ENCODE measurements at places on chromosomes 1 and 21. TPM values are rescaled to one million over a fixed set of nuclear protein-coding genes. Genes with fewer than 3 reads are reported as not detected.

DNA sequence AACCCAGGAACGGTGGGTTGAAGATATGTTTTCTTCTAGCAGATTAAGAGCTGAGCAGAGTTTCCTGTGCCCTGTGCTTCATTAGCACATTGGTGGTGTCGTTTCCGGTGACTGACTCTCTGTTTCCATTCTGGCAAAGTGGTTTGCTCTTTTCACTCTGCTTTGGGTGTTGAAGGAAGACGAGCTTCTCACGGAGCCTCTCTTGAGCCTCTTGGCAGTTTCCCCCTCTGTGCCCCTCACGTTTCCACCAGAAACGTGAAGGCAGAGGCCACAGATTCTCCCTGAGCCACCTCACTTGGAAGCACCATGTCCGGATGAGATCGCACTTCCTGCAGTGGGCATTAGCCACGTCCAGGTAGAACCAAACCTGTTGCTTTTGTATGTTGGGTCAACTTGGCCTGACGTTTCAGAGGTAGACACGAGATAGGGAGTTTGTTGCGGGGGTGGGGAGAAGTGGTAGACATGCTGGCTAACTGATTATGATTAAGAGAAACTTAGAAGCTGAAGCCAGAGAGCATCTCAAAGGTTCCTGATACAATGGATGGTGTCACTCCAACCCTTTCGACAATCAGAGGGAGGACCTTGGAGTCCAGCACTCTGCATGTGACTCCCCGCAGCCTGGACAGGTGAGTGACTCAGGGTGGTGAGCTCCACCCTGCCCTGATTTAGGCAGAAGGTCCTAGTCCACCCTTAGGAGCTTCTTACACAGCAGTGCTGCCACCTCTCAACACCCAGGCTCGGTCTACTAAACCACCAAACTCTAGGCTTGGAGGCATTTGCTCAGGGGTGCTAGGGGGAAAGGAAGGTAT is at the start of gene LAX1:
TSS of gene LAX1 (plus strand) at position 155 of the 809 bp plus-strand sequence. CDS start at position 538, 383 bp downstream.
- no peak within 1 kb of the TSS for H3K27ac ChIP-seq
- H3K27me3 ChIP-seq, result no peaks in the 10 kb centered on the region
- H3K4me1 ChIP-seq, result peaks cover 16% of the 10 kb centered on the region
- no peak for DNase-seq
- H3K4me3 ChIP-seq, result no peak within 1 kb of the TSS

GRCh38 chr1:63322944-63323864 is 837 bp downstream of the FOXD3 start:
- H3K27ac ChIP-seq, result peak overlapping the region; percentile 68
- DNase-seq, result peak; percentile 62
- no peaks in the 10 kb centered on the region for H3K36me3 ChIP-seq
- H3K4me1 ChIP-seq, result no peaks in the 10 kb centered on the region
- H3K27me3 ChIP-seq, result peaks cover 17% of the 10 kb centered on the region

Gene OR2G6
- not detected for total RNA-seq

Gene BROX
- total RNA-seq, result 36.6 TPM

Gene ZC3H12A
- 4.8 TPM for total RNA-seq
